ENCODE measurements at places on chromosomes 7 and 10.
A peak's percentile ranks its signal among the peaks of the same experiment; 100 is the strongest.

DNA sequence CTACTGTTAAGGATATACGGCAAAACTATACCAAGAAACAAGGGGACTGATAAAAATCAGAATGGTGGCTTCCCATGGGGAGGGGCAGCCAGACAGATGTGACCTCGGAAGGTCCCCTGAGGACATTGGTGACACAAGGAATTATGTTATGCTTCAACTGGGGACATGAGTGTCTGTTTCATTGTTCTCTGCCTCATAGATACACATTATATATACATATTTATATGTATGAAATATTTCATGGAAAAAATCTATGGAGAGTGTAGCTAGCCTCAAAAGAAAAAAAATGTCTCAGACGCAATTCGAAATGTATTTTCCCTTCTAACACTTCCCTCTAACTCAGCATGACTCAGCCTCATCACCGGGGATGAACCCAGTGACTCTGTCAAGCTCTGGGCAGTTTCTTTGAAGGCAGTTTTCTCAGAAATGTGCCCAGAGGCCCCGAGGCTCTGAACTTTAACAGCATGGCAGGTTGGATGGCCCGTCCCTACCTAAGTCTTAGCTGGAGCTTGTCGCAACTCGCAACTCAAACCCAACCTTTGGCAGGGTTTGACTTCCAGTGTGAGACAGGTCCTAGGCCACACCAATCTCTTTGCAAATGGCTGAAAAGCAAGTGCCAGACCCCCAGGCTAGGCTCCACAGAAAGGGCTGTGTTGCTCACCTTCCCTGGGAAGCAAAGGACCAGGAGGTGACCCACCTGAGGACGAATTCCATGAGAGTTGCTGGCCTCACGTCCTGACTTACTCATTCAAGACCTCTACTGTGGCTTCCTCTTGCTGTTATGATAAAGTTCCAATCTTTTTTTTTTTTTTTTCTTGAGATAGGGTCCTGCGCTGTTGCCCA, 86.9 kb downstream of the CARD11 start:
- peak; percentile 72 for DNase-seq

DNA sequence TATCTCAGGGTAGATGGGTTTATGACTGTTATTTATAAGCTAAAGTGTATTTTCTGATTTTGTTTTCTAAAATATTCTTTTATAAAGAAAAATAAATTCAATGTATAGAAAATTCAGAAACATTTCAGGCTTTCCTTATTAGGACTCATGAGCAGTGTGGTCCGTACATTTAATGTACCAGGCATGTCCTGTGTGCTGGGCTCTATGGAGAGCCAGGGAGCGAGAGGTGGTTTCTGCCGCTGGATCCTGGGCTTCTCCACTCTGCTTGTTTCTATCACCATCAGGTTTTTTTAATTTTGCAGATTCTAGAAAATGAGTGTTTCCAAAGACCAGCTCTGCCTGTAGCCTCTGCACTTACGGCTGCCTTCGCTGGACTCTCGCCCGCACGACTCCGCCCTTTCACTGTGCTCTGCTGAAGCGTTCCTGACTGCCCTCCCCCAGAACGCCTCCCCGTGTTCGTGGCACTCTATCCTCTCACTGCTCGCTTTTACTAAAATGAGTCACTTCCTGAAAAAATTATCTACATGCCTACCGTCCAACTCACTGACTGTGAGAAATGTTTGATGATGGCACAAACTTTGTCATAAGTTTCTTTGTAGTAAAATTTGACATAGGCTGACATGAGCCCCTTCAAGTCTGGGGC, 188.5 kb downstream of the ZMYND11 start:
- peak; percentile 97 for DNase-seq

GRCh38 chr10:51867956-51868355, 168.6 kb upstream of the CSTF2T start:
- peak; percentile 88 for DNase-seq

DNA sequence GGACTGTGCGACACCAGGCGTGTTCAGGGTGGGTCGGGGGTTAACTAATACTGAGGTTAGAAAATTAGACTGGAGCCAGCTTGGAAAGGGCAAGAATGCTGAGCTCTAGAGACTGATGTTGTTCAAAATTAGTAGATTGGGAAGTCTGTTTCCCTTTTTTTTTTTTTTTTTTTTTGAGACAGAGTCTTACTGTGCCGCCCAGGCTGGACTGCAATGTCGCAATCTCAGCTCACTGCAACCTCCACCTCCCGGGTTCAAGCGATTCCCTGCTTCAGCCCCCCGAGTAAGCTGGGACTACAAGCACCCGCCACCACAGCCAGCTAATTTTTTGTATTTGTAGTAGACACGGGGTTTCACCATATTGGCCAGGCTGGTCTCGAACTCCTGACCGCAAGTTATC, 2.7 kb upstream of the CPVL start:
- DNase-seq, result no peak

DNA sequence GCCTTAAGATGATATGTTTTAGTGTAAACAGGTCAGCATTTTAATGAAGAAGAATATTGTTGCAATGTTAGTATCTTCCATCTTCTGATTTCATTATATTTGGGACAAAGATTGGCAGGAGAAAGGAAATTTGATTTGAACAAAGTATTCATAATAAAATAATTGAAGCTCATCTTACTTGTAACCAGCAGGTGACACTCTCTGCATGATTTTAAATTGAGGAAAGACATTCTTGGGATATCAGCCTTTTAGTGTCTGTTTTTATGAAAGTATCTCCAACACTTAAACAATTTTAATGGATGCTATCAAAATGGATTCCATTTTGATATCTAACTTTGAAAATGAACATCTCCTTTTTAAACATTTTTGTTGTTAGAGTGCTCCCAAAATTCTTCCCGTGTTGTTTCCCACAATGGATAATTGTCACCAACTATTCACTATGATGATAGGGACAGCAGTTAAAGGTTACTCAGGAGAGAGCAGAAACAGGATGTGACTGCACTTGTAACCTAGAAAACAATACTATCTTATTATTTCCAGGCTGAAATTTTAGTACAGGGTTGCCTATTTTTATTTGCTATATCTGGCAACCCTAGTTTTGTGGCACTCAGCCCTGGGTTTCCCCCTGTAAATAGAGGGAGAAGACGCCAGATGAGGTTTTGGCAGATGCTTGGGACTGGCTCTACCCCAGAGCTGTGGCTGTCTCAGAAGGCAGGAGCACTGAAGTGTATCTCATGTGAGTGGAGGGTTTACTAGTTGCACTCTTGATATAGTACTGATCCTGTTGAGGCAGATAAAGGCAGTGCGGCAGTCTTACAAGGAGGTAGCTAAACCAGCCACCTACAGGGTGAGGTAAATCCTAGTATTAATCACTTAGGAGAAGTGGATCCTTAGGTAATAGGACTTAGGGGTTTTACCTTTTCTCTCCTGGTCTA, 31.0 kb upstream of the ABCB4 start:
- DNase-seq, result peak; percentile 36

GRCh38 chr7:25037325-25037724, 57.3 kb upstream of the OSBPL3 start:
- peak; percentile 37 for DNase-seq

- peak; percentile 83 for DNase-seq
Observed at GRCh38 chr7:19121977-19122588, 4.6 kb upstream of the TWIST1 start.
